ENCODE measurements at places on chromosomes 3 and 15.

DNA sequence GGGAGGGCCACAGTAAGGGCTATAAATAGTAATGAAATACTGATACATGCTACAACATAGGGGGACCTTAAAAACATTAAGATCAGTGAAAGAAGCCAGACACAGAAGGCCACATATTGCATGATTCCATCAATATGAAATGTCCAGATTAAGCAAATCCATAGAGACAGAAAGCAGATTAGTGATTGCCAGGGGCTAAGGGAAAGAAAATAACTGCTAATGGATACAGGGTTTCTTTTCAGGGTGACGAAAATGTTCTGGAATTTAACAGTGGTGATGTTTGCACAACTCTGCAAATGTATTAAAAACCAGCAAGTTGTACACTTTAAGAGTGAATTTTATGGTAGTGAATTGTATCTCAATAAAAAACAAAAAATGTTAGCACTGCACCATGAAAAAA, 37.0 kb downstream of the PIK3R4 start:
- no peak for DNase-seq

GRCh38 chr3:144332868-144333267, 361.2 kb downstream of the DIPK2A start:
- no peak for DNase-seq

DNA sequence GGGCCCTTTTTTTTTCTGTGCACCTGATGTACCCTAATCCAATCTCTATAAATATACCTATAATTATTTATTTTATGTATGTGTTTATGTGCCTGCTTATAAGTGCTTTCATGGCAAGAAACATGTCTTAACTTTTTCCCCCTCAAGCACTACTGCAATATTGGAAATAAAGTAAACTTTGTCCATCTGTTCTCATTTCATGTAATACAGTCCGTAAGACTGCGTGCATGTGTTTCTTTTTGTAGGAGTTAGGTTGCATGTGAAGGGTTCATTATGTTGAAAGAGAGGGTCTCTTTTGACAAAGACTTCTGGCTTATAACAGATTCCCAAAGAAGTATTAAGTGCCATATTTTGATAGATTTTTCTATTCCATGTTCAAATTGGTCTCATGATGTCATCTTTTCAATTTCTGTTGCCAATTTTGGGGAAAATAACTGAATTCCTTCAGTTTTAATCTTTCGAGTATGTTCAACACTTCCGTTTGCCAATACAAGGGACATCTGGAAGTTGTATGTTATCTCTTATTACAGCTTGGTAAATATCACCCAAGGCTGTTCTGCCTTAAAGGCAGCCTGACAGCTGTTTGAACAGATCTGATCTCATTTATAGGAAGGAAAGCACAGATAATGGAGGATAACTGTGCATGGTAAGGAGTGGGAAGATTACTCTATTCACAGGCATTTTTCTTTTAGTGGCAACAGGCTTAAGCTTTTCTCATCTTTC, 273.1 kb upstream of the SGO1 start:
- no peak for DNase-seq

DNA sequence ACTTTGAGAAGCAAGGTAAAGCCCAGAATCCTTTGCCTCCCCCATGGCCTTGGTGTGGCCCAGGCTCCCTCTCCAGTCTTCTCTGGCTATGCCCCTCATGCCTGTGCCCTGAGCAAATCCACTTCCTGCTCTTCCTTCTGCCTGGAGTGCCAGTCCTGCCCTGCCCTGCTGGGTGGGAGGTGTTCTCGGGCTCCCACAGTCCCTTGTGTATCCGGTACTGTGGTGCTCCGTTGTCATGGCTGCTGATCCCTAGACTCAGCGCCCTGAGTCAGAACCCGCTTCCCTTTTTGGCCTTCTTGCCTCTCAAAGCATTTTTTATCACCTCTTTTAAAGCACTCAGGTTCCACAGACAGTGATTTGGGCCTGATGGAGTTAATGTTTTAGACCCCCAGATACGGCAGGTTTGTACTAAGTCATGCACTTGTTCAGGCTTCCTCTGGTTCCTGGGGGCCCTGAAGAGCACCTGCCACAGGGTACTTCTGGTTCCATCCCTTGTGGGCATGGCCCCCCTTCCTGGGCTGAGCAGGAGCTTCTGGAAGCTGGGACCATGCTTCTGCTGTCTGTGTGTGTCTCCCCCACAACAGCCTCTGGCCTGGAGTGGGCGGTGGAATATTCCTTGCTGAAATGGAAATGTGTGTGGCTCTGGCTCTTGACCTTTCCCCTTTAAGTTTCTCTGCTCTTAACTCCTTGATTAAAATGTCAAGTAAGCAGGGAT, 29.6 kb upstream of the ADAMTS7 start:
- DNase-seq = peak; percentile 58

DNA sequence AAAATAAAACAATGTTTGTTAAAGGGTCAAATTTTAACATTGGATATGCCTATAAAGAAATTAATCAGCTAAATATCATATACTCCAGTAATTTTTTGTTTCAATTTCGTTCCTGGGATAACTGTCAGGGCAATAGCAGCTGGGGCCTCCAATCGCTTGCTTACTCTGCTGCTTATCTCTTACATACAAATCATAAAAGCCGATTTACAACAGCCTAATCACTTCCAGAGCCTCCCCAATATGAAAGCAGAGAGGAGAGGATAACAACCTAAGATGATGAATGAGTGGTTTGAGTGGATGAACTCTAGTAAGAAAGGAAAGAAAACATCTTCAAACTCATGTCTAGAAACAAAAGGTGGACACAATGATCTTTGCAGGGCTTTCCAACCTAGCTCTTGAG, 80.7 kb upstream of the PSMD6 start:
- no peak for DNase-seq

DNA sequence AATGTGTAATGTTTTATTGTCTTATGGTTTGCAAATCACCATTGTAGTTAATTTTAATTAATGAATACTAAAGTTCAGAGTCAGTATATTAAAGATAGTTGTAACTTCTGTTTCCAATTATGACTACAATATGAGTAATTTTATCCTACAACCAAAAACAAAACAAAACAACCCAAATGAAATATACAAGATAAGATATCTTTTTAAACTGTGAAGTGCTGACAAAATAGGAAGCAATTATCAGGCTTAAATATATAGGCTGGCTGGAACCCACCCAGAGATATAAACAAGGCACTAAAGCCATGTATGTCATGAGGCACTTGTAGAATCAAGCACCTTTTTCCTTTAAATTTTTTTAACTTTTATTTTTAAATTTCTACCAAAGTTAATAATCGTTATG, 108.6 kb upstream of the LRRFIP2 start:
- no peak for DNase-seq

GRCh38 chr3:88882121-88882520, 225.3 kb upstream of the EPHA3 start:
- DNase-seq = no peak

- DNase-seq = no peak
These were observed 60.7 kb upstream of the GOLGA6B start for GRCh38 chr15:72593838-72594237.

DNA sequence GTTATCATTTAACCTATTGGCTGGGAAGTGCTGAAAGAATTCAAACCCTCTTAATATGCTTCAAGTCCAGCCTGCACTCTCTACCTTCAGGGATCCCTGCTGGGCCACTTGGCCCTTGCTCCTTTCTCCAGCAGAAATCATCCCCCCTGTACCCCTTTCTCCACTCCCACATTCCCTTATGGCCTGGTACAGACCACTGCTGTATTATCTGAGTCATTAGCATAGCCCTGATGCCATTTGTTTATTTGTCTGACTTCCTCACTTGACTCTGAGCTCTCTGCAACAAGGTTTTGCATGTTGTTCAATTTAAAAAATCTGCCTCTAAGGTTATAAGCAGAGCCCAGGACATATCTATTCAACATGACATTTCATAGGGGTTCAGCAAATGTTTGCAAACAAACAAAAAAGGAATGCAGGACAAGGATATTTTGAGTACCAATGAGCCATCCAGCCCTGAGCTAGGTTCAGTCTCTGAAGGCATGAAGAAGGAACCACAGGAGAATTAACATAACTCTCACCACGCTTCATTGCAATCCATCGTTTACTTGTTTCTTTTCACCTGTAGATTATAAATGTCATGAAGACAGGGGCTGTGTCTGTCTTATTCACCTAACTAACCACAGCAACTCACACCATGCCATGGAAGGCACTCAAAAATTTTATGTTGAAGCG, 26.6 kb upstream of the HES1 start:
- DNase-seq = no peak

- DNase-seq = no peak
These were observed 69.8 kb upstream of the MFGE8 start for GRCh38 chr15:88982946-88983342.

DNA sequence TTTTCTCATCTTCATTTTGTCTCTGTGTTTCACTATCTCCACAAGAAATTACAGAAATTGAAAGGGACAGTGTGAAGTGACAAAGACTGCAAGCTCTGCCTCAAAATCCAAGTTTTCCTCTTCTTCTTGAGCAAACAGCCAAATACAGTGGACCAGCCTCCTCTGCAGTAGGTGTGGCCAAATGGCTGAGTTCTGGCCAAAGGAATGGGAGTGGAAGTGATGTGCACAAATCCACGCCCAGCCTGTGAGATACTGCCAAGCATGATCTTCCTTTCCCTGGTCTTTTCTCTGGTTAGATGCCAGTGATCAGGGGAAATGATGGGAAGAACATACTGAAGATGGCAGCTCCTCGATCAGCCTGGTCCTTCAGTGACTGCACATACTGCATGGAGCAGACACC, 111.0 kb upstream of the CPNE4 start:
- no peak for DNase-seq

- DNase-seq = no peak
These were observed 262.4 kb downstream of the NLGN1 start for GRCh38 chr3:173659972-173660371.

GRCh38 chr15:59185725-59186124, 20.9 kb upstream of the LDHAL6B start:
- peak; percentile 77 for DNase-seq

- DNase-seq = no peak
These were observed 15.6 kb downstream of the VPS8 start for GRCh38 chr3:184827572-184827971.

DNA sequence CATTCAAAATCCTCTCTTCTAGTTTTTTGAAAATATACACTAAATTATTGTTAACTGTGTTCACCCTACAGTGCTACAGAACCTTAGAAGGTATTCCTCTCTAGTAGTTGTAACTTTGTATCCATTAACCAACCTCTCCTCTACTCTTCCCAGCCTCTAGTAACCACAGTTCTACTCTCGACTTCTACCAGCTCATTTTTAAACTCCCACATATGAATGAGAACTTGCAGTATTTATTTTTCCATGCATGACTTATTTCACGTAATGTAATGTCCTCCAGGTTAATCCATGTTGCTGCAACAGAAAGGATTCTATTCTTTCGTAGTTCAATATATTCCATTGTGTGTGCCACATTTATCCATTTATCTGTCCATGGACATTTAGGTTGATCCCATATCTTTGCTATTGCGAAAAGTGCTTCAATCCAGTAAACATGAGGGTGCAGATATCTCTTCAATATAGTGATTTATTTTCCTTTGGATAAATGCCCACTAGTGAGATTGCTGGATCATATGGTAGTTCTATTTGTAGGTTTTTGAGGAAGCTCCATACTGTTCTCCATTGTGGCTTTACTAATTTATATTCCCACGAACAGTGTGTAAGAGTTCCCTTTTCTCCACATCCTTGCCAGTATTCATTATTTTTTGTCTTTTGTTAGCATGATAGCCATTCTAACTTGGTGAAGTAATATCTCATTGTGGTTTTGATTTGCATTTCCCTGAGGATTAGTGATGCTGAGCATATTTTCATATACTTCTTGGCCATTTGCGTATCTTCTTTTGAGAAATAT, 113.7 kb upstream of the SMAD3 start:
- DNase-seq = peak; percentile 67

- no peak for DNase-seq
These were observed 963.8 kb upstream of the ALCAM start for GRCh38 chr3:104402902-104403301.
